ENCODE measurements at places on chromosomes 5 and 9.

DNA sequence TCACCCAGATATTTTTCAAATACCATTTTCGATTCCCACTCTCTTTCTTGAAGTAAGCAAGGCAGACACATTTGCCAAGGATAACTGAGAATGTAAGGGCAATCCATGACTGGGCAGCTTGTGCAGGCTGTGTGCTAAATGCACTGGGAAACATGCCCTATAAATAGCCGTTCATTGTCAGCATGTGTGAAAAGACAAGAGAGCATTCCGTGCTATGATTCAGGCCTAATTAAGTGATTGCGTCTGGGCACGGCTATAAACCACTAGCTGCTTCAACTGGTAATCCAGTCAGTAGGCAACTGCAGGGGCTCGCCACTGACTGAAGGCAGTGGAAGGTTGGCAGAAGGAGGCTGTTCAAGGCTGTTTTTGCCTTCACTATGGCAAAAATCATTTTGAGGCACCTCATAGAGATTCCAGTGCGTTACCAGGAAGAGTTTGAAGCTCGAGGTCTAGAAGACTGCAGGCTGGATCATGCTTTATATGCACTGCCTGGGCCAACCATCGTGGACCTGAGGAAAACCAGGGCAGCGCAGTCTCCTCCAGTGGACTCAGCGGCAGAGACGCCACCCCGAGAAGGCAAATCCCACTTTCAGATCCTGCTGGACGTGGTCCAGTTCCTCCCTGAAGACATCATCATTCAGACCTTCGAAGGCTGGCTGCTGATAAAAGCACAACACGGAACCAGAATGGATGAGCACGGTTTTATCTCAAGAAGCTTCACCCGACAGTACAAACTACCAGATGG lies at the start of gene HSPB3:
TSS of gene HSPB3 (plus strand) at position 287 of the 745 bp plus-strand sequence. CDS start at position 378, 91 bp downstream.
- DNase-seq: no peak

DNA sequence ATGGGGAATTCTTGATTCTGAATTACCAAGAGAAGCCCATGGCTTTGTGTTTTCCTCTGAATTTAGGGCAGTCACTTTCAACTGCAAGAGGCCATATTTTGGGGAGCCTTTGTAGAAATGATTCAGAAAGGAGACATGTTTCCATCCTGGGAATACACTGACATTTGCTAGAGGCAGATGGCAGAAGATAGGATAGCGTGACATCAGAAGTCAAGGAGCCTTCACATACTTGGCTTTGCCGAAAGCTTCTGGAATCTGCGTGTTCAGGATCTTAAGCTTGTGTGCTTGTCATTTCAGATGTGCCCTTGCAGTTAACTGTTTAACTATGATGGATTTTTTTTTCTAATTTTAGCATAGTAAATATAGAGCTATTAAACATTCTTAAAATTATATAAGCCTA lies 296.2 kb downstream of the ARHGEF28 start:
- no peak for DNase-seq

- DNase-seq: no peak
These were observed 8.1 kb upstream of the PTPN3 start for GRCh38 chr9:109506097-109506712.

DNA sequence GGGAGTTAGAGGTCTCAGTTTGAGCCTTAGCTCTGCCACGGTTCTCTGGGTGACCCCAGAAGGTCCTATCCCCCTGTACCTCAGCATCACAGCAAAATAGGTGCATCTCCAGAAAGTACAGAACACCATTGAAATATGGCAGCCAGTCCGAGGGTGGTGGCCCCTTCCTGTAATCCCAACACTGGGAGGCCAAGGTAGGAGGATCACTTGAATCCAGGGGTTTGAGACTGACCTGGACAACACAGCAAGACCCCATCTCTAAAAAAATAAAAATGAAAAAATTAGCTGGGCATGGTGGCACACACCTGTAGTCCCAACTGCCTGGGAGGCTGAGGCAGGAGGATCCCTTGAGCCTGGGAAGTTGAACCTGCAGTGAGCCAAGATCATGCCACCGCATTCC lies 7.0 kb upstream of the CRB2 start:
- no peak for DNase-seq

DNA sequence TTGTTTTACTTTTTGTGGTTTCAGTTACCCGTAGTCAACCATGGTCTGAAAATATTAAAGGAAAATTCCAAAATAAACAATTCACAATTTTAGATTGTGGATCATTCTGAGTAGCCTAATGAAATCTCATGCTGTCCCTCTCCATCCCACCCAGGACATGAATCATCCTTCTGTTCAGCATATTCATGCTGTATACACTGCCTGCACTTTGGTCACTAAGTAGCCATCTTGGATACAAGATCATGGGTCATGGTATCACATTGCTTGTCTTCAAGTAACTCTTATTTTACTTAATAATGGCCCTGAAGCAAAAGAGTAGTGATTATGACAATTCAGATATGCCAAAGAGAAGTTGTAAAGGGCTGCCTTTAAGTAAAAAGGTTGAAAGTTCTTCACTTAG lies 536.5 kb upstream of the ACO1 start:
- DNase-seq: no peak

GRCh38 chr9:96430377-96430776 lies 12.2 kb upstream of the ZNF367 start:
- DNase-seq: no peak

DNA sequence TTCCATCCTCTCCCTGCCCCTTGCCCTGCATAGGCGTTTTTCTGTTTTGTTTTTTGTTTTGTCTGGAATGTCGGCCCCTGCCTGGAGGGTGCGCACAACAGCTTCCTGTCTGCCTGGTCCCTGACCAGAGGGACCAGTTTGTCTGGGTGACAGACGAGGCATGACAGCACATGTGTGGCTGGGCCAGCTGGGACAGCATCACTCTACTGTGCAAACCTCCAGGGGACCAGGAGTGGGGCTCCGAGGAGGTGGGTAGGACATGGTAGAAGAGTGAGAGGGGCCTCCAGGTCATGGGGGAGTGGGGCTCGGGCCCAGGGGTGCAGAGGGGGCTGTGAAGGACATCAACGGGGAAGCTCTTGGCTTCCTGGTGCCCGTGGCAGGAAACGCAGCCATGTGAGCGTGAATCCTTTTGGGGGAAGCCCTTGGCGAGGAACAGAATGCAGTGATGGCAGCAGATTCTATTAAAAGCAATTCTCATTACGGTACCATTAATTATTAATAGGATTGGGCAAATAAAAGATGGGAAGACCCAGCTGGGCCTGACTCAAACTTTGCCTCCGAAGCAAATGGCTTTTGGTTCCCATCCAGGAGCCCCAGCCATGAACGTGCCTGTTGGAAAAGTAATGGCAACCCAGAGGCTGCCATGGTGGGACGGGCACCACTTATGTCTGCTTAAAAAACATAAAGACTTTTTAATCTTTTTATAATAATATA lies 184.4 kb upstream of the IER5L start:
- no peak for DNase-seq

Measured in ecto neural progenitor cell (in vitro differentiated cells).